ENCODE measurements at places on chromosomes 16 and 17. TPM values are rescaled to one million over a fixed set of nuclear protein-coding genes. Genes with fewer than 3 reads are reported as not detected.

CCL4L2 gene
- not detected for total RNA-seq

KRT40 gene
- 0.16 TPM for total RNA-seq

GJD3 gene
- total RNA-seq, result not detected

CMIP gene
- 74.9 TPM for total RNA-seq

CD300H gene
- total RNA-seq, result not detected

PIRT gene
- total RNA-seq, result not detected

LITAFD gene
- not detected for total RNA-seq

CD300LG gene
- total RNA-seq, result not detected

MSLN gene
- 5.7 TPM for total RNA-seq

MCRIP1 gene
- total RNA-seq, result 103 TPM

DNA sequence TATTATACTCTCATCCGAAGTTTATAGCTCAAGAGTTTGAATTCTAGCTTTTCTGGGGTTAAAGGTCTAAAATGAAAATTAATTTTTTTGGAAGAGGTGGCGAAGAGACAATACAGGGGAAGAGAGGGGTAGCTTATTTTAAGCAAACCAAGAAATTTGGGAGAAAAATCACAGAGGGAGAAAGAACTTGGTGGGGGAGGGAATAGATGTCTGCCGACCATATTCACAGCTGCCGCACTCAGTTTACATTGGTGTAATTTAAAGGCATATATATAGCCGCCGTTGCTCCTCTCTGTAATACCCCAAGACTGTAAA is 6.5 kb upstream of the ZFHX3 start:
- no peak overlapping the region for H3K27ac ChIP-seq
- peak overlapping the region; percentile 92 for H3K4me3 ChIP-seq
- no peaks in the 10 kb centered on the region for H3K27me3 ChIP-seq
- H3K4me1 ChIP-seq, result peaks cover 5% of the 10 kb centered on the region

DNA sequence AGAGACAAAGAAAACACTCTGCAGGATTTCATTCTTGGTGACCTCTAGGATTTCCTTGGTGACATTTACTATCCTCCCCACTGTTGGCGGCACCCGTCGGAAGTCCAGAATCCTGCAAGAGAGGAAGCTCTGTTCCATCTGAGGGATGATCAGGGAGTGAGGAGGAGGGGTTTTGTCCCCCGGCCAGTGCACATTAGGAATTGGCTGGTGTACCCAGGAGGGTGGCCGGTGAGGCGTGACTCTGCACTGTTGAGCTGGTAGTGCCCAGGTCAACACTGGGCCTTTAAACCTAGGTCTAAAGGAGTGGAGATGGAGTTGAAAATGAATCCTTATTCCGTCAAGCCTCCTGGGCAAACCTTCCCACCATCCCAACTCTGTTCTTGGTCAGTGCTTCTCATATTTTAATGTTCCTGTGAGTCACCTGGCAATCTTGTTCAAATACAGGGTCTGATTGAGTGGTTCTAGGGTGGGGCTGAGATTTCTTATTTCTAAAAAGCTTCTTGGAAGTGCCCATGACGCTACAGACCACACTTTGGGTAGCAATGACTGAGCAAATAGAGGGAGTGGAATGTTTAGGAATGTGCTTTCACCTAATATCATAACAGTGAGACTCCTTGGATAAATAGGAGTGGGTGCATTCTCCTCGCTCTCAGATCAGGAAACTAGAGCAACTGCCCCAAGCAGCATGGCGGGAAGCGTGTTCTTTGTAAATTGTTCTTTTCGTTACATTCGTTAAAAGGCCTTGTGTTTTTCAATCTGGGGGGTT is 30.7 kb downstream of the PRKAR1A start:
- H3K27me3 ChIP-seq, result no peaks in the 10 kb centered on the region
- peaks cover 8% of the 10 kb centered on the region for H3K36me3 ChIP-seq
- no peaks in the 10 kb centered on the region for H3K4me1 ChIP-seq

DNA sequence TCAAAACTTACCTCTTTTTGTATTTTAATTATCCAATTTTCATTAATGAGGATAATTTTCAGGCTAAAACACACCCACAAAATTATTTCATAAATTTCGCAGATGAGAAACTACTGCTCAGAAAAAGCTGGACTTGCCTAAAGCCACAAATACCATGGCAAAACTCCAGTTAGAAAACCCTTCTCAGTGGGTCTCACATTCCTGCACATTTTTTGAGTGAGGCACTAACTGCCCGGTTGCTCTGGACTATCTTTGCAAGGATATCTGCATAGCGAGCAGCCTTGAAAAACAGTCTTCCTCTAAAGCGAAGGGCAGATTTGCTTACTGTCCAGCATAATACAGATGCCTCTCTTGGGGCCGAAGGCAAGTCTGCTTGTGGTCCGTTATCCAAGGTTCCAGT is 9.8 kb downstream of the MPHOSPH6 start:
- H3K4me3 ChIP-seq, result no peak overlapping the region
- H3K4me1 ChIP-seq, result peaks cover 7% of the 10 kb centered on the region
- peaks cover 53% of the 10 kb centered on the region for H3K36me3 ChIP-seq
- H3K27ac ChIP-seq, result no peak overlapping the region
- H3K27me3 ChIP-seq, result no peaks in the 10 kb centered on the region
- no peak for DNase-seq

GRCh38 chr17:32912218-32912897 is 15.6 kb upstream of the TMEM98 start:
- DNase-seq, result no peak
- H3K36me3 ChIP-seq, result no peaks in the 10 kb centered on the region
- peak overlapping the region; percentile 31 for H3K27ac ChIP-seq
- H3K4me3 ChIP-seq, result no peak overlapping the region

DNA sequence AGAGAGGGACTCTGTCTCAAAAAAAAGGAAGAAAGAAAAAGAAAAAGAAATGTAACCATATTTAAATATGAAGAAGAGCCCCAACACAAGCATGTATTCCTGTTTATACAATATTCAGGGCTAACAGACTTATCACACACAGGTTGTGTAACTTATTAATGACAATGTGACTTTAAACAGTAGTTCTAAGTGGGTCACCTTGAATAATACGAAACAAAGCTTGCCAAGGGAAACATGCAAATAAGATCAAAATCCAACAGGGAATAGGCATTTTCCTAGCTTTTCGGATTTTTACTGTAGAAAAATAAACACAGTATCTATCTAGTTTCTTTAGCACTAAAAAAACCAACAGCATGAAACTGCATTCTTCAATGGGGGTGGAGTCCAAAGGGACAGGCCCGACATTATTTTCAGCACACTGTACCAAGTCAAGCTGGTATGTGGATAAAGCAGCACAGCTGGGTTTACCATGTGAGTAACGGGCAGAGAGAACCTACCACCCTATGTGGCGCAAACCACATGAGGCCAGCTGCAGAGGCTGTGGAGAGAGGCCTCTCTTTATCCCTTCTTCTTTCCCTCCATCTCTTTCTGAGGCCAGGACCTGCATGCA is 45.3 kb downstream of the TOM1L2 start:
- DNase-seq, result no peak
- H3K4me1 ChIP-seq, result peaks cover 78% of the 10 kb centered on the region
- H3K27ac ChIP-seq, result peak overlapping the region; percentile 90
- H3K4me3 ChIP-seq, result peak overlapping the region; percentile 13
- no peaks in the 10 kb centered on the region for H3K27me3 ChIP-seq

DNA sequence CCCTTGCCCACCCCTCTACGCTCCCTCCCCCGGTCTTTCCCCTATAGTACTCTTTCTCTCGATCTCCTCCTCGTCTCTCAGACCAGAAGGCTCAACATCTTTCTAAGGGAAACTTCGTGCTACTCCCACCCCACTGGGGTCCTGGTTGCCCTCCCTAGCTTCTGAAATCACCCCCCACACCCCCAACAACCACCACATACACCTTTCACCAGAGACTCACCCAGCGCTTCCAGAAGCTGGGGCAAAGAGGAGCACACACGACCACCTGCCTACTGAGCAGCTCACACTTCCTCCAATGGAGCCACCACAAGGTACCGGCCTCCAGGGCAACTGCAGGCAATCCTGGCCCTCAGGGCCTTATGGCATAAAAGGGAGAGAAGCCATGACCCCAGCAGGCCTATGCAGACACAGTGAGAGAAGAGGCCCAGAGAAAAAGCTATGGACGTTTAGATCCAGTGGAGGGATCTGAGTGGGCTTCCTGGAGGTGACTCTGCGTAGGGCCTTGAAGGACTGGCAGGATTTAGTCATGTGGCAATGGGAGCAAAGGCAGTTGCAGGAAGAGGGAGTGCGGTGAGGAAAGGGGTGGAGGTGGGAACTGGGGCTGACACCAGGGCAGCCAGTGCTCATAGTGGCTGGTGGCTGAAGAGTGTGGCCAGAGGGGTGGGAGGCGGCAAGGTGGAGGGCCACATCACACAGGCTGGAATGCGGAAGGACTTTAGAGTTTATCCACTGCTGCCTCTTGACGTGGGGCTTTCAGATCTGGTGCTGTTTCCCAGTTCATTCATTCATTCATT is 12.1 kb upstream of the TMEM92 start:
- H3K36me3 ChIP-seq, result no peaks in the 10 kb centered on the region
- DNase-seq, result no peak
- H3K4me3 ChIP-seq, result no peak overlapping the region
- H3K4me1 ChIP-seq, result peaks cover 71% of the 10 kb centered on the region

DNA sequence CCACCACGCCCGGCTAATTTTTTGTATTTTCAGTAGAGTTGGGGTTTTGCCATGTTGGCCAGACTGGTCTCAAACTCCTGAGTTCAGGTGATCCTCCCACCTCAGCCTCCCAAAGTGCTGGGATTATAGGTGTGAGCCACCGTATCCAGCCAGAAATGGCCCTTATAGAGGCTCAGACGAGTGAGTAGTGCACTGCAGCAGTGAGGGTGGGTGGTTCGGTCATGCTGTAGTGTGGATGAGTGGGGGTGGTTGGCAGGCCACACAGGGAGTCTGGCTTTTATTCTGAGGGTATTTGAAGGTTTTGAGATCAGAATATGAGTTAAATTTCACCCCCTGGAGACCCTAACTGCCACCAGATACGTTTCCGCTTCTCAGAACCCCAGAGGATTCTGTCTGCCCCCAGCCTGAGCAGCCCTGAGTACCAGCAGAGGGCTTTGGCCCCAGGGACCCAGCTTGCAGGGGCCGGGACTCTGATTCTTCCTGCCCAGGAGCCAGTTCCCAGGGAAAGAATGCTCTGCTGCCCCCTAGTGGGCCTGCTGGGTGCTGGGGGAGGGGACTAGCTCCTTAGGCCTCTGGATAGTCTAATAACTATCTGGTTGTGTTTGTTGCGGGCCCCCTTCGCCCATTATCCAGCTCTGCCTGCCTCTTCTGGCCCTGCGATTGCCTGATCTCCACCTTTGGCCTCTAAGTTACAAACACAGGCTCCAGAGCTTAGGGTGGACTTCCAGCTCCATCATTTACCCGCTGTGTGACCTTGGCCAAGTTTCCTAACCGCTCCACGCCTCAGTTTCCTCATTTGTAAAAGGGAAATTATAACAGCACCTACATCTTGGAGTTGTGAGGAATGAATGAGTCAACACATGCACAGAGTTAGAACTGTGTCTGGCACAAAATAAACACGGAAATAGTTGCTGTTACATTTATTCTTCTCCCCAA is 2.0 kb downstream of the ZNF771 start:
- H3K4me3 ChIP-seq, result peak overlapping the region; percentile 74
- peaks cover 6% of the 10 kb centered on the region for H3K36me3 ChIP-seq
- no peaks in the 10 kb centered on the region for H3K27me3 ChIP-seq
- peak; percentile 97 for DNase-seq

DNA sequence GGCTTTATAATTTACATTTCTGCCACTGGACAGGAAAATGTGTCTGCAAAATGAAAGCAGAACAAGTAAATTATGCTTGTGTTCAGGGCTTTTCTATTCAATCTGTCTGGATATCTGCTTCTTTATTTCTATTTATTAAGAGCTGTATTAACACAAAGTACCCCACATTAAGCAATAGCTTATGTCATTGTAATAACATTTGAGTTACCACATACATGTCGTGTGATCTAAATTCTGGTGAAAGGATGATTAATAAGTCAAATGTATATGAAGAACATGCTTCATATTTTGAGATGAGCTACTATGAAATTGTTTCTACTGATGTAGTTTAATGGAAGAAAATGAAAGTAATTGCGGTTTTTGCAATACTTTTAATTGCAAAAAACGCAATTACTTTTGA is 238.2 kb downstream of the KCNJ2 start:
- no peaks in the 10 kb centered on the region for H3K27me3 ChIP-seq
- no peaks in the 10 kb centered on the region for H3K36me3 ChIP-seq
- no peak overlapping the region for H3K27ac ChIP-seq
- peaks cover 44% of the 10 kb centered on the region for H3K4me1 ChIP-seq
- no peak overlapping the region for H3K4me3 ChIP-seq
